ENCODE measurements at places on chromosomes 16 and 17. TPM values are rescaled to one million over a fixed set of nuclear protein-coding genes. Genes with fewer than 3 reads are reported as not detected.
A peak's percentile ranks its signal among the peaks of the same experiment; 100 is the strongest.

CAPNS2 gene
- 1.0 TPM for total RNA-seq

CYB5B gene
- 20.0 TPM for total RNA-seq

DNA sequence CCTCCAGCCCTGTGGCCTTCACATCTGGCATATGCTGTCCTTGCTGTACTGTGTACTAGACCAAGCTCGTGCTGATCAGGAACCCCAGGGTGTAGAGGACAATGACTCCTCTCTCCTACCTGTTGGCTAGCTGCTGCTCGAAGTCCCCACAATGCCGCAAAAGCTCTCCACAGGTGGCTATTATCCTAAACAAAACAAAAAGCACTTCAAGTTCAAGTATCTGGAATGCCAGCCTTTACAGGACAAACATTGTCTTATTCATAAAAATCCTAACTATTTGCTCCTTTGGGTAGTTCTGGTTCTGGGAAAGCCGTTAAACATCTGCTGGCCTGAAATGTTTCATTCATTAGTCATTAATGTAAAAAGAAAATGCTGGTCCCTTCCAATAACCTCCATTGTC lies 42.8 kb downstream of the COG7 start:
- DNase-seq, result no peak
- H3K36me3 ChIP-seq, result peaks cover 3% of the 10 kb centered on the region
- H3K4me3 ChIP-seq, result no peak overlapping the region
- no peak overlapping the region for H3K27ac ChIP-seq

OR1F1 gene
- total RNA-seq, result not detected

- H3K4me1 ChIP-seq, result no peaks in the 10 kb centered on the region
- DNase-seq, result no peak
- peaks cover 45% of the 10 kb centered on the region for H3K36me3 ChIP-seq
- H3K4me3 ChIP-seq, result no peak overlapping the region
These were observed 16.2 kb upstream of the CDK5R1 start for GRCh38 chr17:32470405-32471167.

- H3K4me3 ChIP-seq, result no peak overlapping the region
- no peak for DNase-seq
- H3K36me3 ChIP-seq, result no peaks in the 10 kb centered on the region
- H3K27ac ChIP-seq, result no peak overlapping the region
- no peaks in the 10 kb centered on the region for H3K27me3 ChIP-seq
These were observed 84.8 kb upstream of the PLEKHM1 start for GRCh38 chr17:45575126-45575885.

AXIN1 gene
- total RNA-seq, result 14.8 TPM

DNA sequence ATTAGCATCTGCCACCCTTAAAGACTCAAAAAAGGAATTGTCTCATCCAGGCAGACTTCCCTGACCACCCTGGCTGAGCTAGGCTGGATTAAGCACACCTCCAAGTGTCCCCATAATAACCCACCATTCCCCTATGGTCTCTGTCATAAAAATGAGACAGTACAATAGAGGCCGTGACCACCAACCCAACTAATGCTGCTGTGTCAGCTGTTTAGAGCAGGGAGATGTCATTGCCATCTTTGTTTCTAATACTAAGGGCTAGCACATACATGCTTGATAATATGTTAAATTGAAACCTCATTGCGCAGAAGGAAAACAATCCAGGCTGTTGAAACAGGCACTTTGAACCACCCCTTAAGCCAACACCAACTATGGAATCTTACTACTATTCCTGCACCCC lies 7.2 kb upstream of the ADAMTS18 start:
- DNase-seq, result no peak
- H3K36me3 ChIP-seq, result no peaks in the 10 kb centered on the region
- no peak overlapping the region for H3K27ac ChIP-seq

KRTAP3-2 gene
- total RNA-seq, result not detected

NPB gene
- total RNA-seq, result 0.66 TPM

GRCh38 chr16:54986409-54986808 lies 55.7 kb downstream of the IRX5 start:
- H3K4me1 ChIP-seq, result no peaks in the 10 kb centered on the region
- no peak overlapping the region for H3K4me3 ChIP-seq
- H3K36me3 ChIP-seq, result no peaks in the 10 kb centered on the region
- H3K27ac ChIP-seq, result no peak overlapping the region

GRCh38 chr16:57271867-57272495 lies 12.5 kb downstream of the PLLP start:
- no peak overlapping the region for H3K4me3 ChIP-seq
- no peaks in the 10 kb centered on the region for H3K36me3 ChIP-seq
- DNase-seq, result no peak
- peaks cover 82% of the 10 kb centered on the region for H3K4me1 ChIP-seq

DNA sequence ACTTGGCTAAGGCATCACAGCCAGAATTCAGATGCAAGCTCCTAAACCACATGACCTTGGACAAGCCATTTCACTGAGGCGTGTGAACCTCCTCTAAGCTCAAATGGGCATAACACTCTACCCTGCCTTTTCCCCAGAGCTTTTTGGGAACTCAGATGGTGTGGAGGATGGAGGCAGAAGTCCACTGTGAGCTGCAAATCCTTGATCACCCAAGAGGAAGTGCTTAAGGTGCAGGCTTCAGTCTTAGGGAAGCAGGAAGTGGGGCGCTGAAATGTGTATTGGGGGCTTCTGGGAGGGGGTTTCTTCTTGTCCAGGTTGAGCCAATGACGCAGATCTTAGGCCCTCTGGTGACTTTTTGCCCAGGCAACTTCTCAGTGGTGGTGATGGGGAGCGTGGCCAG lies 12.9 kb downstream of the CIITA start:
- DNase-seq, result no peak
- H3K4me1 ChIP-seq, result no peaks in the 10 kb centered on the region
- no peak overlapping the region for H3K4me3 ChIP-seq
- H3K36me3 ChIP-seq, result no peaks in the 10 kb centered on the region

RASD1 gene
- 58.0 TPM for total RNA-seq

DNA sequence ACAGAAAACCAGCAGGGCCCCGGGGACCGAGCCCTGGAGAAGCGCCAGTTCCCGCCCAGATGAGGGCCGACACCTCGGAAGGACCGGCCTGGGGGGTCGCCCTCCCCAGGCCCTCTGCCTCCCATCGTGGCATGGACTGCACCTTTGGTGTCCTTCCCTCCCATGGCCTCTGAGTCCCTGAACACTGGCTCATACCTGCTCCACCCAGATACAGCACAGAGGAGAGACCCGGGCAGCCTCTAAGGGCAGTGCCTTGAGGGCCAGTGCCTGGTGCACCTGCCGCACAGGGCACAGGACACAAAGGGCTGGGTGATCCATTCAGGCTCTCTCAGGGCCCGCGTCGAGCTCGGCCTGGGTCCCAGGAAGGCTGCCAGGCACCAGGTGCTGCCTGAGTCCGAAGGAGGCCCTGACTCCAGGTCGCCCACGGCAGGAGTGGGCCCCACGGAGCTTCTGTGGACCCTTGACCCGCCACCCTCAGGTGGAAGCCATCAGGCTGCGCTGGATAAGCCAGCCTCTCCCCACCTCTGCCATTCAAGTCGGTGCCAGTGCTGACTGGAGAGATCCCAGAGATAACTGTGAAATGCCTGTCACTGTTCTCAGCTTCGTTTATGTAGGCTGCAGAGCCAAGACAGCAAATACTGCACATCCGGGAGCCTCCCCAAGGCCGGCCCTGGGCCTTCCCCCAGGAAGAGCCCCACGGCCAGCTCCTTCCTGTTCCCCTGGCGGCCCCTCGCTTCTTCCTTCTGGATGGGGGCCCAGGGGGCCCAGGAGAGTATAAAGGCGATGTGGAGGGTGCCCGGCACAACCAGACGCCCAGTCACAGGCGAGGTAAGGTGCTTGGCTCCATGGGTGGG lies at the start of gene ZG16B:
Gene ZG16B (plus strand): TSS at position 803 of the 854 bp plus-strand sequence. CDS start 139 bp downstream, outside the sequence.
- no peak for DNase-seq
- H3K4me1 ChIP-seq, result no peaks in the 10 kb centered on the region
- no peak within 1 kb of the TSS for H3K27ac ChIP-seq

DNA sequence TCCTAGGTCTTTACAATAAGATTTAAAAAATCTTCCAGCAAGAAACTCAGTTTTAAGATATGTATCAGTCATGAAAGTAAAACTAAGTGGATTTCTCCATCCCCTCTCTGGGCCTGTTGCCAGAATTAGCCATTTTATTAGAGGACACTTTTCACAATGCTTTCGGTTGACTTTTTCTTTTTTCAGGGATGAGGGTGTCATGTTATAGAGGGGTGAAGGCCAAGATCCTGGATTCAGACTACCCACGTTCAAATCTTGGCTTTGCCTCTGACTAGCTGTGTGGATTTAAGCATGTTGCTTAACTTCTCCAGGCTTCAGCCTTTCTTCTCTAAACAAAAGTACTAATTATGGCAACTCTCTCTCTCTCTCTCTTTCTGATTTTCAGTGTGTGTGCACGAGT lies 111.7 kb upstream of the COX10 start:
- H3K4me3 ChIP-seq, result no peak overlapping the region
- H3K27ac ChIP-seq, result no peak overlapping the region
- H3K27me3 ChIP-seq, result no peaks in the 10 kb centered on the region
- no peak for DNase-seq
- no peaks in the 10 kb centered on the region for H3K4me1 ChIP-seq

- no peak overlapping the region for H3K4me3 ChIP-seq
- H3K4me1 ChIP-seq, result no peaks in the 10 kb centered on the region
- no peak overlapping the region for H3K27ac ChIP-seq
- no peak for DNase-seq
- H3K36me3 ChIP-seq, result no peaks in the 10 kb centered on the region
These were observed 95.3 kb downstream of the SOCS1 start for GRCh38 chr16:11160676-11161115.

SOCS3 gene
- 21.0 TPM for total RNA-seq

COPZ2 gene
- total RNA-seq, result 7.0 TPM

NCBP3 gene
- 34.2 TPM for total RNA-seq

GRCh38 chr17:3979290-3979611 lies 15.0 kb upstream of the ATP2A3 start:
- no peaks in the 10 kb centered on the region for H3K36me3 ChIP-seq
- H3K4me3 ChIP-seq, result no peak overlapping the region
- no peaks in the 10 kb centered on the region for H3K27me3 ChIP-seq
- H3K27ac ChIP-seq, result no peak overlapping the region
- no peak for DNase-seq

- H3K27me3 ChIP-seq, result no peaks in the 10 kb centered on the region
- H3K27ac ChIP-seq, result peak overlapping the region; percentile 34
- peaks cover 62% of the 10 kb centered on the region for H3K4me1 ChIP-seq
- DNase-seq, result no peak
These were observed 7.5 kb downstream of the TOB1 start for GRCh38 chr17:50858486-50859225.

GRCh38 chr16:89696670-89697128 lies 4.8 kb downstream of the SPATA2L start:
- no peaks in the 10 kb centered on the region for H3K27me3 ChIP-seq
- H3K4me3 ChIP-seq, result no peak overlapping the region
- no peak overlapping the region for H3K27ac ChIP-seq
- H3K36me3 ChIP-seq, result peaks cover 16% of the 10 kb centered on the region
- no peak for DNase-seq

NPIPA7 gene
- total RNA-seq, result not detected

GRCh38 chr17:38898812-38899348 lies 26.5 kb upstream of the LASP1NB start:
- no peaks in the 10 kb centered on the region for H3K27me3 ChIP-seq
- peaks cover 31% of the 10 kb centered on the region for H3K4me1 ChIP-seq
- H3K4me3 ChIP-seq, result no peak overlapping the region
- no peak for DNase-seq
- H3K36me3 ChIP-seq, result peaks cover 6% of the 10 kb centered on the region

- peaks cover 15% of the 10 kb centered on the region for H3K4me1 ChIP-seq
- H3K27me3 ChIP-seq, result no peaks in the 10 kb centered on the region
- no peak overlapping the region for H3K27ac ChIP-seq
- no peak for DNase-seq
- H3K4me3 ChIP-seq, result no peak overlapping the region
These were observed 48.1 kb upstream of the KSR1 start for GRCh38 chr17:27407916-27408864.

- no peaks in the 10 kb centered on the region for H3K27me3 ChIP-seq
- peak overlapping the region; percentile 57 for H3K4me3 ChIP-seq
- DNase-seq, result peak; percentile 39
These were observed 622 bp downstream of the GPRC5B start for GRCh38 chr16:19883966-19884485.

- DNase-seq, result no peak
- H3K36me3 ChIP-seq, result no peaks in the 10 kb centered on the region
- H3K4me1 ChIP-seq, result peaks cover 29% of the 10 kb centered on the region
- no peak overlapping the region for H3K4me3 ChIP-seq
These were observed 1.9 kb upstream of the NFAT5 start for GRCh38 chr16:69563605-69564580.

DNA sequence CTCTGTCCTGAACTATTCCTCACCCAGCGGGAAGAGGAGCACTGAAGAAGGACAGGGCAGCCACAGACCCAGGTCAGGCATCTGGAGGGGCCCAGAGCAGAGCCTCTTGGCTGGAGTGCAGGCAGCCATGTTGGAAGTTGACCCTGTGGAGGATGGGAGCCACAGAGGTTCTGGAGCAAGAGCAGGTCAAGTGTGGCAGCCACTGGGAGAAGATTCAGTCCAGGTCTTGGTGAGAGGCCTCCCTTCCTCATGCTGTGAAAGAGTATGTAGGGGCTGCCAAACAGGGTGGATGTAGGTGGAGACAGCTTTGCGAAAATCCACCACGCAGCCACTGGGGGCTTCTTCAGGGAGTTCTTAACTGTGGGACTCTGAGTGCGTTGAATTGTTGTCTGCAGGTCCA lies 590 bp upstream of the CD79B start:
- H3K36me3 ChIP-seq, result no peaks in the 10 kb centered on the region
- no peak overlapping the region for H3K27ac ChIP-seq
- H3K4me1 ChIP-seq, result no peaks in the 10 kb centered on the region
- no peak for DNase-seq

DNA sequence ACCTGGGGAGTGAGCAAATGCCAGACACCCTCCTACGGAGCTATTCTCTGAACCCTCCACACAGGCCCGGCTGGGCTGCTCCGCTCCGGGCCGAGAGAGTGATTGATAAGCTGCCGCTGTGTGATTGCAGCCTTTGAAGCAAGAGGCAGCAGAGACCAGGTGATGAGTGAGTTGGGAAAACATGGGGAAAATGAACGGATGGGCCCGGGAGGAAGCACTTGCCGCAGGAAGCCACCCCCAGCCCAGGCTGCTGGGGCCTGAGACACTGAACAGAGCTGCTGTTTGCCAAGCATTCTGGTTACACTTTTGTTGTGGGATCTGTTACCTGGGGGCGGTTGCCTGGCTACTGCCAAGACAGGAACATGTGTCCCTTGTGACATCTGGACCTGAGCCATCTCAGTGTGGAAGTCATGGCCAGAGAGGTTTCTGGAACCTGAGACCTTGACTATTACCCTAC lies 46.4 kb upstream of the KLHDC4 start:
- H3K27me3 ChIP-seq, result no peaks in the 10 kb centered on the region
- peak; percentile 52 for DNase-seq
- H3K4me3 ChIP-seq, result no peak overlapping the region
- no peaks in the 10 kb centered on the region for H3K36me3 ChIP-seq
- H3K4me1 ChIP-seq, result peaks cover 2% of the 10 kb centered on the region

PLD6 gene
- total RNA-seq, result 3.6 TPM

Data from body of pancreas (tissue), 4 donors.